CD8-positive, alpha-beta memory T cell (primary cell): ENCODE measurements at places on chromosomes 12 and 14.

DNA sequence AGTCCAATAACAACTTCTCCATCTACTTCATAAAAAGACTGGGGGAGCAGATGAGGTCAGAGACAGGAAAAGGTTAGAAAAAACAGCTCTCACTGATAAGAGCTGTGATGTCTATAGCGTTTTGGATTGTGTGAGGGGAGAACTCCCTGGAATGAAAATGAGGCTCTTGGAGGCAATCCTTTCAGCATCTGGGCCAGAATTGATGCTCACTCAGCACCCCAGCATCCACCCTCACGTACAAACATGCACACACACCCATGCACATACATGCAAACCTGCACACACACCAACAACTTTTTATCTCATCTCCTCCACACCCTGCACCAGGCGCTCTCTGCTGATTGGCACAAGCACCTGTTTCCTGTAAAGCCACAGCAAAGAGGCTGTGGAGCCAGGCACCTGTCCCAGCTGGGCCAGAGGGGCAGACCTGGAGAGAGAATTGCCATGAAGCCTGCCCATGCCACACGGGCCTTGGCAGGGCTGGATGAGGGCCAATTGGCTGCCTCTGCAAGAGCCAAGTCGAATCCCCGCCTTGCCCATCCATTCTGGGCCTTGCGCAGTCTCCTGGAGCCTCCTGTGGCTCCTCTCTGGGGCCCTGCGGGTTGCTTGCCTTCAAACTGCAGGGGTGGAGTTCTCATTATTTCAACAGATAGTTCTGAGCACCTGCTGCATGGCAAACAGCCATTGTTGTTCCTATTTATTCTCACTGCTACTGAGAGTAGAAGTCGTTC is 53.1 kb downstream of the SYNE3 start:
- DNase-seq = peak; percentile 57

DNA sequence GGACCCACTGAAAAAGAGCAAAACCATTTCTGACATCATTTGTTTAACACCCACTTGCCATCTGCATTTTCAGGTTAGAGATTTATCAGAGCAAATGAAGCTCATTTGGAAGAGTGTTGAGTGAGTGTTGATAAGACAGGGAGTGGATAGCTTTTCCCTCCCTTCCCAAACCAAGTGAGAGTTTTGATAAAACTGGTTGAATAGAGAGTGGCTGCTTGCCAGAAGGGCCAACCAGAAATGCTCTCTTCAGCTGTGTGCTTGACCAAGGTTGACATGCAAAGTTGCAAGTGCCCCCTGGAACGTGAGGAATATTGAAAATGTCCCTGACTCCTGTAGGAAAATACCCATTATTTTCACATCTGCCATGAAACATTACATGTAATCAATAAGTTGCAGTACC is 1487.0 kb upstream of the FLRT2 start:
- no peak for DNase-seq

DNA sequence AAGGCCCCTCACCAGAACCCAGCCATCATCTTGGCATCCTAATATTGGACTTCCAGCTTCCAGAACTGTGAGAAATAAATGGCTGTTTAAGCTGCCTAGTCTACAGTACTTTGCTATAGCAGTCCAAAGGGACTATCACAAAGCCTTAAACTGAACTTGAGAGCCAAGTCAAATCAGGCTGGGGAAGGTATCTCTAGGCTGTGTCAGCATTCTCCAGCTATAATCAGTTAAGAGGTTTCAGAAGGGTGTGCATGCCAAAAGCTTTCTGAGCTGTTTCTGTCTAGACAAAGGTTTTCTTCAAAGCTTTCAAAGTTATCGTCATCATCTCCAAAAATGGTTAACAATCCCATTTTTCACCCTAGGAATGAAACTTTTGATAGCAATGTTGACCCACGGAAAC is 7.6 kb downstream of the ASCL4 start:
- DNase-seq = no peak

DNA sequence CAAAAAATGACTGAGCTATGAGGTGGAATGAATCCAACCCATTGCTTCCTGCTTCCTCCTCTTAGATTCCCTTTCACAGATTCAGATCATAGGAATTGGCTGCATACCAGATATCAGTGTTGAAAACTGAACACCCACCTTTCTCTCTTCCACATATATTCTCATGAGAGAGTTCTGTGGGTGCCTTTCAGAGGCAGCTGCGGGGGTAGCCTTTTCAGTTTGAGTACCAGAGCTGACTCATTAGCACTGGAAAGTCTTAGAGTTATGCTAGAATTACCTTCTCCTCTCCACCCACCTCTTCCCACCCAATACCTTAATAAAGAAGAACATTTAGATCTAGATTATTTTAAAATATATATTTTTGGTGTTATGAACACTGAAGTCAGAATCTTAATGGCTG is 495.4 kb upstream of the SEL1L start:
- DNase-seq = no peak

DNA sequence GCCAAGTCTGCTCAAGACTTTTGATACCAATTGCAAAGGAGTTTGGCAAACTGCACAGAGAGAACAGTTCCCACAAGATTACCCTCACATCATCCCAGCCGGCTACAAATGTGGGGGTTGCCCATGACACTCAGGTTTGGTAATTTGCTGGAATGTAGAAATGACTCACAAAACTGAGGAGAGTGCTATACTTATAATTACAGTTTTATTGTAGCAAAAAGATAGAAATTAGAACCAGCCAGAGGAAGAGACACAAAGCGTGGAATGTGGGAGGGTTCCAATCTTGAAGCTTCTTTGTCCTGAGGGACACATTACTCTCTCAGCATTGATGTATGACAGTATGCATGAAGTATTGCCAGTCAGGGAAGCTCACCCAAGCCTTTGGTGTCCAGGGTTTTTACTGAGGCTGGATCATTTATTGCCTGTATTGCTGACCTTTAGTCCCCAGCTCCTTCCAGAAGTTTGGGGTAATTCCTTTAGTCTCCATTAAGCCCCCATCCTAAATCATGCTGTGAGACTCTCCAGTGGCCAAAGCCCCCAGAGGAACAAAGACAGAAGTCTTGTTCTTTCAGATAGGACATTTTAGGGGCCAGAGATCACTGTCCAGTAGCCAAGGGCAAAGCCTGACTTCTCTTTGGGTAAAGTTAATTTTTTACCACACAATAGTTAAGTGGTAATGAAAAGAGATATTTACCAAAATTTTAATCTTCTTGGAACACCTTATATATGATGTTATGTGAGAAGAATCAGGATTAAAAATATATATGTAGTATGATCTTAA is 9.9 kb downstream of the TBK1 start:
- no peak for DNase-seq

GRCh38 chr12:57616383-57617101 is 5.3 kb downstream of the ARHGEF25 start:
- no peak for DNase-seq

- DNase-seq = no peak
Measured at GRCh38 chr12:24853094-24853493, 95.8 kb downstream of the BCAT1 start.

DNA sequence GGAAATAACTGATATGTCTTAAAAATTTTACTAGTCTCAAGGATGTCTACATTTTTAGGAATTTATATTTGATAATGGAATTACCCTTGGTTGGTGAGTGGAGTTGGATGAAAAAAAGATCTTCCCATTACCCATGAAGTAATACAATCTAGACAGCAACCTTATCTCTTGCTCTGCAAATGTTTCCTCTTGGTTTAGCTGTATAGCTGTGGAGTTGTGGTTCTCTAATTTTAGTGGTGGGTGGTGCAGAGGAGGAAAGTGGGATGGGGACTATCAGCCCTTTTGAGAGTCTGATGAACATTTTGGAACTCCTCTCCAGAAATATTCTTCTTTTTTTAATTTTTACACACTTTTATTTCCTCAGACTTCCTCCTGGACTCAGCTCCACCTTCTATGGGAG is 17.1 kb downstream of the SPX start:
- DNase-seq = no peak

- no peak for DNase-seq
Measured at GRCh38 chr12:77152623-77153193, 87.3 kb upstream of the E2F7 start.

DNA sequence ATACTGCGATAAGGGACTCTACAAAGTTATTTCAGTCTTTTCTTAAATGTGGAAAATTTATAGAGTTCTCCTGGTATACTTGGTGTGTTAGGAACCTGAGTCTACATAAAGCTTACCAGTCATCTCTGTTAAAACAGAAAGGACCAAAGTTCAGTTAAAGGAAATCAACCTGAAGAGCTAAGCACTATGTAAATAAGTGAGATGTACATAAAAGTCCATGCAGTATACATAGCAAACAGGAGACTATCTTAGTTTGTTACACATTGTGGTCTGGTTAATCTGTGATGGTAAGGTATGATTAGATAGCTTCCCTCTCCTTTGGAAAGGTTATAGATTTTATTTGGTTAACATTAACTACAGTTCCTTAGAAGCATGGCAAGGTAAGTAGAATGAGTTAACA is 75.9 kb downstream of the ATP2B1 start:
- no peak for DNase-seq

DNA sequence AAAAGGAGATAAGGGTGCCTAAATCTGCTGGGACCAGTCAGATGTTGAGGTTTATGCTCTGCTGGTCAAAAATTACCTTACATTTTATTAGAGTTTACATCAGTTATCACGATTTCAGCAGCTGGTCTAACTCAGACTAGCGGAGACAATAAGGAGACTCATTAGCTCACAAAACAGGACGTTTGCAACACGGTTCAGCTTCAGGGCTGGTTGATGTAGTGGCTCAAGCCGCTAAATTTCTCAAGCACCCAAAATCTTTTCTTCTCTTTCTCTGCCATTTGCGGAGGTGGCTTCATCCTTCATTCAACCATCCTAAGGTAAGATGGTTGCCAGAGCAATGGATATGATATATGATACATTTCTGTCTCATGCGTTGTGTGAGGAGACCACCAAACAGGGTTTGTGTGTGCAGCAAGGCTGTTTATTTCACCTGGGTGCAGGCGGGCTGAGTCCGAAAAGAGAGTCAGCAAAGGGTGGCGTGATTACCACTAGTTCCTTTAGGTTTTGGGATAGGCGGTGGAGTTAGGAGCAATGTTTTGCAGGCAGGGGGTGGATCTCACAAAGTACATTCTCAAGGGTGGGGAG is 30.3 kb upstream of the CLIP1 start:
- no peak for DNase-seq

- no peak for DNase-seq
Measured at GRCh38 chr12:87687362-87687761, 341.8 kb downstream of the C12orf50 start.

DNA sequence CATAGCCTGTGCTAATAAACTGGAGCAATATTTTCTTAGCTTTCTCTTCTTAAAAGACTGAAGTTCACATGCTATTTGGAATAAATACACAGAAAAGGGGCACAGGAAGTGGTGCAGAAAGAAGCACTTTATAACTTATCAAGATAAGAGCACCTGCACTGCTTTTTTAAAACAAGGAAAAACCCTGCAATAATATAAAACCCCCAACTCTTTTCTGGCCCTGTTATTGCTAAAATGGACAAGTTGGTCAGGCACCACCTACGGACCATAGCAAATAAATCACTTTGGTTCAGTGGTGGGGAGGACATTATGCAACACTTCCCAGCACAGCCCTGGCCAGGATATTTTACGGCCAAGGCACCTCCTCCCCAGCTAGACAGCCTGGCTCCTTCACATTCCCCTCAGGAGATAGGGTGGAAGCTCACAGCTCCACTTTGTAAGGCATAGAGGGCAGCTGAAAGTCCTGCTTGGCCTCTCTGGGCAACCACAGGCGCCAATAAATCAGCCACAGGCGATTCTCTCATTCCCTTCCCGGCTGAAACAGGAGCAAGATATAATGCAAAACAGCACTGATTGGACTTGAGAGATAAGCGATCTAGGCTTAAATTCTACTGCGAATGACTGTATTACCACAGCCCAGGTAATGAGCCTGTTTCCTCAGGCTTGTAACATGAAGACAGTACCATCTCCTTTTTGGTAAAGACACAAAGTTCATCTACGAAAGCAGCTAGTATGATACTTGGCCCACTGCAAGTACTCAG is 2.0 kb downstream of the ZBTB25 start:
- no peak for DNase-seq

- no peak for DNase-seq
Measured at GRCh38 chr14:77570706-77571268, 45.6 kb downstream of the SPTLC2 start.

DNA sequence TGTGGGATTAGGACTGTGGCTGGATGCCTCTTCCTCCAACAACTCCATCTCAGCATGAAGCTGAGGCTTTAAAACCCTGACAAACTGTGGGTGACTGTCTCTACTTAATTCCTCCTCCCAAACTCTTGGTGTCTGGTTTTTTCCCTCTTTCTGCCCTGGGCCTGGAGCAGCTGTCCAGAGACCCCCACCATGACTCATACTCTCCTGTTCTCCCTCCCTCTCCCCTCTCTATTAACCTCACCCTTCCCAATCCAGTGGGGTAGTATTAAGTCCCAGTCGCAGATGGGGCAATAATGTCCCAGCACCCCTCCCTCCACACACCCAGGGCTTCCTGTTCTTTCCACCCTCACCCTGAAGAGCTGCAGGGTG is 2.0 kb upstream of the DNAJC14 start:
- no peak for DNase-seq
